Ascending aorta (tissue), 2 donors: ENCODE measurements at places on chromosomes 7 and 10. TPM values are rescaled to one million over a fixed set of nuclear protein-coding genes. Genes with fewer than 3 reads are reported as not detected.

Gene IGF2BP3
- not detected for total RNA-seq

Gene NUDT13
- 7.6 TPM for total RNA-seq

Gene PGAM2
- total RNA-seq = not detected

DNA sequence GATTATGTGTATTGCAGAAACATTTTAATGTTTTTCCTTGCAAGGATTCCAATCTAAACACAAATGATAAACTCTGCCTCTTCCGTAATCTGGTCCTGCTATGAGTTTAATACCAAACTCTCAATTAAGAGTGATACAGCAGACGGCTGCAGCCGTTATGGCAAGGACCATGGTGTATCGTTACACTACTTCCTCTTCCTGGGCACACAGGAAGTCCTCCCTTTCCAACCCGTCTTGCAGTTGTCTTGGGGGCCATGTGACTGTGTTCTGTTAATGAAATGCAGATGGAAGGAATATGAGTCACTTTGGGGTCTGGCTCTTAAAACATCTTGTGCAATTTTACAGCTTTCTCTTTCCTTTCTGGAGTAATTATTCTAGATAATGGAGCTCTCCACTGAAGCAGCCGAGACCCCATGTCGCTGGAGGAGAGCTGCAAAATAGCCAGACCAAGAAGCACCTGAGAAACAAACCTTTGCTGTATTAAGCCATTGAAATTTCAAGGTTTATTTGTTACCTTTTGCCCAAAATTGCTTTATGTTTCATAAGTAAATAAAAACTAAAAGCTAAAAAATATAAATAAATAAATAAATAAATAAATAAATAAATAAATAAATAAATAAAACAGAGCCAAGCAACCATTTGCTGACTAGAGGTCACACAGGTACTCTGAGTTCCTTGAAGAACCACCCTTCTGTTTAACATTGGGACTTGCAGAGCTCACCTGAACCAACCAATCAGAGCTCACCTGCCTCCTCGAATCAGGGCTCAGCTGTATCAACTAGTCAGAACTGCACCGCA is 74.7 kb downstream of the FRMPD2 start:
- DNase-seq = no peak
- H3K27me3 ChIP-seq = no peaks in the 10 kb centered on the region
- H3K4me1 ChIP-seq = no peaks in the 10 kb centered on the region

DNA sequence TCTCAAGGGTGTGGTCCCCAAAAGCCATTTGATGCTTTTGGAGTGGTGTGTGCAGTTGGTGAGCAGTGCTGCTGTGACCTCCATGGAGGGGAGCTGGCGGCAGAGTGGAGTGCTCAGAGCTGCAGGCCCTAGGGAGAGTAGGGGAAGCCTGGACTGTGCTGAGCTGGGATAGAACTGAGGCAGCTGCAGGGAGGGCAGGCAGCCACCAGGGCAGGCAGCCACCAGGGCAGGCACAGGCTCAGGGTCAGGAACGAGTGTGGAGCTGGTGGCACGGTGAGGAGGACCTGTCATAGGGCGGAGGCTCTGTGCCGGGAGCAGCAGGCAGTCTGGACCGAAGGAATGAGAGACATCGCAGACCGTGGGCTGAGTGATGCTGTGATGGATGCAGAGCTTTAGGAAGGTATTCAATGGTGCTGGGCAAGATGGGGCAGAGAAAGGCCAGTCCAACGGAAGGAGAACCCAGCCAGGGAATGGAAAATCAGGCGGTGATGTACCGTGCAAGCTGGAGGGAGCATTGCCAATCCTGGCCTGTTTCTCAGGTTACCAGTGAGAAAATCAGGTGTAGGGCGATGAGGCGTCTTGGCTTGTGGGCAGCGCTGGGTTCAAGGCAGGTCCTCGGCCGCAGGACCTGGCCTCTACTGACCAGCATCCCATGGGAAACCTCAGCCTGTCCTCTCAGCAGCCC is 152.6 kb downstream of the CAMK1D start:
- no peak for DNase-seq
- H3K27ac ChIP-seq = no peak overlapping the region
- H3K4me1 ChIP-seq = peaks cover 5% of the 10 kb centered on the region
- H3K4me3 ChIP-seq = no peak overlapping the region

- H3K36me3 ChIP-seq = no peaks in the 10 kb centered on the region
- H3K27ac ChIP-seq = no peak overlapping the region
- H3K4me1 ChIP-seq = peaks cover 5% of the 10 kb centered on the region
Observed at GRCh38 chr10:3757638-3758490, 27.1 kb downstream of the KLF6 start.
